ENCODE measurements at places on chromosomes 2 and 18.

GRCh38 chr2:48870503-48870902 is 115.0 kb upstream of the LHCGR start:
- no peak for DNase-seq

GRCh38 chr2:189421644-189422043 is 19.6 kb upstream of the WDR75 start:
- no peak for DNase-seq

DNA sequence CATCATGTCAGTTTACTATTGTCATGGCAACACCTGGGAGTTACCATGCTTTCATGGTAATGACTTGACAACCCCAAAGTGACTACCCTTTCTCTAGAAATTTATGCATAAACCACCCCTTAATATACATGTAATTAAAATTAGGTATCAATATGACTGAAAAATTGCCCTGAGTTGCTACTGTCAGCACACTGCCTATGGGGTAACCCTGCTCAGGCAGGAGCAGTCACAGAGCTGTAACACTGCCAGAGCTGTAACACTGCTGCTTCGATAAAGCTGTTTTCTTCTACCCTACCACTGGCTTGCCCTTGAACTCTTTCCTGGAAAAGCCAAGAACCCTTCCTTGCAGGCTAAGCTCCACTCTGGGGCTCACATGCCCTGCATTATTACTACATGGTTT is 95.5 kb upstream of the SYT4 start:
- DNase-seq: no peak

- no peak for DNase-seq
Observed at GRCh38 chr2:197254776-197255530, 55.6 kb downstream of the ANKRD44 start.

DNA sequence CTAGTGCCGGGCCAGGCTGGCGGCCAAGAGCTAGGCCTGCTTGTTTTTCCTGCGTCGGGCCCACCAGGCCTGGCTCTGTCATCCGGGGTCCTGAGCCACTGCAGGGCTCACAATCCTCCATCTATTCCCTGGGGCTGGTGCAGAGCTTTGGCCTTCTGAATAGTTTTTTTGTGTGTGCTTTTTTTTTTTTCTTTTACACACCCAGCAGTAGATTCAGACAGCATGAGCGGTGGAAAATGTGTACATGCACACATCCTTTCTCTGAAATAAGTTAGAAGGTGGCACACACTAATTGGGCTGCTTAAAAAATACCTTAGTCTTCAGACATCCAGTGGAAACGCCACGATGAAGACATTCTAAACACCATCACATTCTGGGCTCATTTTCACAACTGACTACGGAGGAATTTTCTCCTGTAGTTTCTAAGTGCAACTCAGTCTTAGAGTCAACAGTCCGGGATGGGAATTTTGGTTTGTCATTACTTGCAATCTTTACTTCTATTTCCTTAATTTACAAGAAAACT is 6.1 kb downstream of the ZFP36L2 start:
- no peak for DNase-seq
